SIG-M5 (cell line): ENCODE measurements at places on chromosomes 2 and 18.

- no peak for DNase-seq
These were observed 51.0 kb upstream of the RBBP8 start for GRCh38 chr18:22882084-22882483.

DNA sequence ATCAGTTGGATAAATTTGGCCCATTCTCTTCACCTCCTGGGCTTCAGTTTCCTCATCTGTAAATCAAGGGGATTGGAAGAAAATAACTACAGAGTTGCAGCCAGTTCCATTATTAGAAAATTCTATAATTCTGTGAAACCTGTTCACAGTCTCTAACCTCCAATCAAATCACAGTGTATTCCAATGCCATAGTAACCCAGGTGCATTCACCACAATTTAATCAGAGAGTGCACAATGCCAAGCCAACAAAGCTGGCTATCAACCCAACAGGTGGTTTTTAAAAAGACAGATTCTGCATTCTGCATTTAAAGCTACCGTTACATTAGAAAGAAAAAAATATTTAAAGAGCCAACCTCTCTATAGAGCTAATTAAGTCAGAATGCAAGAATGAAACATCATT lies 308.6 kb downstream of the RNF144A start:
- no peak for DNase-seq

DNA sequence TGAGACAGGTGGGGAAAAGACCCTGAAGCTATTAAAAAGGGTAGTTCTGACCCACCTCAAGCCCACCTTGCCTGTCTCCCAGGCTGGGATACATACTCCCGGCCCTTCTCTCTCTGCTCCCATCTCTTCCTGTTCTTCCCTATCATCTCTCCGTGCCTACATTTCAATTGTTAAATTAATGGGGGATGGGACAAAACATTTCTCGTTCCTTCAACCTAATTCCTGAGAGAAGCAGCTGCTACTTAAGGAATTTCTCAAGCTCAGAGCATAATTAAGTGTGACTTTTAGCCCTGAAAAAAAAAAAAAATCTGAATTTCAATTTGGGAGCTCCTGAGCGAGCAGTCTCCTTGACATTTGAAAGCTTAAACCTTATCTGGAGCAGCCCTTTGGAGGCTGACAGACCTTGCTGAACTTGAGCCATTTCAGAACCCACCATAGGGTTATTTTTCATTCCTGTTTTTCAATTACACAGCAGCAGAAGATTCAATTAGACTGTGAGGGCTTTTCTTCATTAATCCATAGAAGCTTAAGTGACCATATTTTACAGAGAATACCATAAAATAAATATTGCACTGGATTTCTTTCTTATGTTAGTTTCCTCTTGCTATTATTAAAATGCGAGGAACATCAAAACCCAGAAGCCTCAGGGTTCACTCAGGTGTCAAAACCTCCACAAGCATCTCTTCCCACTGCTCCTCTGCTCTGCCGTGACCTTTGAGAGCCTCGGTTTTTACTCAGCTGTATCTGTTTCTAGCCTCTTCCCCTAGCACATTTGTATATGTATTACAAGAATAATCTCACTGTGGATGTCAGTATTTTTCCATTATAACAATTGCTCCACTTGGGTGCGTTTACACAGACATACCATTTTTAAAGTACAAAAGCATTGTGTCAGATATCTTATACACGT lies 125.7 kb downstream of the B3GNT2 start:
- no peak for DNase-seq

DNA sequence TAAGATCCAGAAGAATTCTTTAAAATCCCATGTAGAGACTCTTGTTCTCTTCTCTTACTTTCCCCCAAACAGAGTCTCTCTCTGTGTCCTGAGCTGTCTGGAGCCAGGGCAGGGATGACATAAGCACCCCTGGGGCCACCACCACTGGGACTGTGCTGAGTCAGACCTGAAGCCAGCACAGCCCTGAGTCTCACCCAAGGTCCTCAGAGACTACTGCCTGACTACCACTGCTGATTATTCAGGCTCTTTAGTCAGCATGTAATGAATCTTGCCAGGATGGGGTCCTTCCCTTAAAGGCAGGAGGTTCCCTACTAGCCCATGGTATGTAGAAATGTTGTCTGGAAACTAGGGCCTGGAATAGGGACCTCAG lies 34.9 kb upstream of the DYNC1I2 start:
- DNase-seq, result no peak

- no peak for DNase-seq
These were observed 62.9 kb upstream of the CYRIA start for GRCh38 chr2:16728351-16729136.

DNA sequence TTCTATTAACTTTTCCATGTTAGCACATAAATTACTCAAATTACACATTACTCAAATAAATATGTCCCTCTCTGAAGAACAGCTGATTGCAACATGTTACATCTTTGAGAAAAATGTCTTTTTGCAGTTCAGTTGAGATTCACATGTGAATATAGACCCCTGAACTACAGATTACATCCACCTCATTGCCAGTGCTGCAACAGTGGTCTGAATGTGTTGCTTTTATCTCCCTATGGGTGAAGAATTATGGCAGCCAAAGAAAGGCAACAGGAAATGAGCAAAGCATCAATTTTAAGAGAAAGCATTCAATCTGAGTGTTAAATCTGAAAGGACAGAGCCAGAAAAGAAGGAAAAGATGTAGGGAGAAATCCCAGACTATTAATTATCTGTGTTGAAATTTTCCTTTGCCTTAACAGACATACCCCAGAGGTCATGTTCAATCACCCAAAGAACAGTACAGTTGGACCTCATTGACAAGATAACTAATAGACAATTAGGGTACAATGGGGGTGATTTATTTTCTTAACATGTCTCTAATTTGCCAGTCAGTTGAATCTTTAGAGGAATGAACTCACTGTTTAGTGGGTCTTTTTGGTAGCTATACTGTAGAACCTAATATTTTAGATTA lies 620.2 kb downstream of the CPS1 start:
- no peak for DNase-seq

GRCh38 chr18:3966246-3966641 lies 488.9 kb downstream of the DLGAP1 start:
- no peak for DNase-seq
